ENCODE measurements at places on chromosomes 4 and X.

- DNase-seq: no peak
These were observed 54.5 kb downstream of the TKTL2 start for GRCh38 chr4:163419074-163419473.

- DNase-seq: no peak
These were observed 71.4 kb upstream of the ETNPPL start for GRCh38 chr4:108834166-108834834.

- DNase-seq: no peak
These were observed 168.2 kb downstream of the ZNF518B start for GRCh38 chr4:10288830-10289537.

GRCh38 chrX:15373976-15374375, 10.2 kb downstream of the VEGFD start:
- no peak for DNase-seq

- DNase-seq: no peak
These were observed 33.5 kb downstream of the NYX start for GRCh38 chrX:41480508-41481260.

GRCh38 chr4:86326400-86326799, 33.5 kb downstream of the MAPK10 start:
- no peak for DNase-seq

DNA sequence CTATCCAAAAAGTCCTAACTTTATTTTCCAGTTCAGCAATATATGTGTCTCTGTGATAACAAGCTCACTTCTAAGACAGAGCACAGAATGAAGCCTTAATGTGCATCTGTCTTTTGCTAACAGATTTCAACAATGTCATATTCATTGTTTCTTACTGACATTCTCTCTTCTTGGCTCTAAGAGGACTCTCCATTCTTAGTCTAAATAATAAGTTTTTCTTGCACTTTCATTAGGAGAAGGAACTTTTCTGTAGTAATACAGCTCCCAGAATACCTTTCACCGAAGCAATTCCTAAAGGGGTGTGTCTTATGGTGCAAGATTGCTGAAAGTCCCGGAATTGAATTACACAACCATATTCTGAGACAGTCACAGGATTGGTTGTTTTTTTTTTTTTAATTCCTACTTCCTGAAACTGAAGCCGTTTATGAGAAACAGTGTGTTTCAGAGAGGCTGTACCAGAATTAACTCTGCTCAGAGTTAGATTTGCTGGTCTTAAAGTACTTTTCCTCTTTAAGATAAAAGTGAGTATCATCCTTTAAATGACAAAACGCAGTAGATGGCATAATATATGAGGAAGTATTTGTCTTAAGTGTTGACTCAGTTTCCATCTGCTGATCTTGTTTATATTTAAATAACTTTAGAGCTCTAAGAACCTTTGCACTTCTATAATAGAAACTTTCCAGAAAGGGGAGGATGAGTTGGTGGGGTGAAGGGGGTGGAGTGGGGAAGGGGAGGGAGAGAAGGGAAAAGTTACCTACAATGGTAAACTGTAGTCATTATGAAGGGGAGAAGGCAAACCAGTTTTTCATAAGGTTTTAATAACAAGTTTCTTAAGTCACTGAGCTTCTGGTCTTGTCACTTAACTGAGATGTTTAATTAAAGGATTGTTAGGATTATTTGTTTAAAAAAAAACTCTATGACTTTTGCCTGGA, at the start of gene ALPK1:
Gene ALPK1 (plus strand): TSS at position 421 of the 932 bp plus-strand sequence.
- no peak for DNase-seq

GRCh38 chr4:14184265-14184664, 556.7 kb upstream of the BOD1L1 start:
- no peak for DNase-seq

DNA sequence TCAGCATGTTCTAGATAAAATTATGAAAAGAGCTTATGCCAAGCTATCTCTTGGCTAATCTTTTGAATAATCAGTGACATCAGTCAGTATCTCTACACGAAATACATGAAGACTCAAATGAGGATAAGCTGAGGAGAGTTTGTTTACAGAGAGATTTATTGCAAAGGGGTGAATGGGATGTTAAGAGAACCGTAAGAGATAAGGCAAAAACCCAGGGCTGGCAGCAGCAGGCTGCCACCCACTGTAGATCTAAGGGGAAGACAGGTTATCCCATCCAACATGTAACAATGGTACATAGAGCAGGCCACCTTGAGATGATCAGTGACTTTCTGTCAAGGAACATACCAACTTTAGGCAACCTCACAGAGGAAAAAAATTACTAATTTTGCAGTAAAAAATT, 432.1 kb upstream of the NR3C2 start:
- DNase-seq: no peak

DNA sequence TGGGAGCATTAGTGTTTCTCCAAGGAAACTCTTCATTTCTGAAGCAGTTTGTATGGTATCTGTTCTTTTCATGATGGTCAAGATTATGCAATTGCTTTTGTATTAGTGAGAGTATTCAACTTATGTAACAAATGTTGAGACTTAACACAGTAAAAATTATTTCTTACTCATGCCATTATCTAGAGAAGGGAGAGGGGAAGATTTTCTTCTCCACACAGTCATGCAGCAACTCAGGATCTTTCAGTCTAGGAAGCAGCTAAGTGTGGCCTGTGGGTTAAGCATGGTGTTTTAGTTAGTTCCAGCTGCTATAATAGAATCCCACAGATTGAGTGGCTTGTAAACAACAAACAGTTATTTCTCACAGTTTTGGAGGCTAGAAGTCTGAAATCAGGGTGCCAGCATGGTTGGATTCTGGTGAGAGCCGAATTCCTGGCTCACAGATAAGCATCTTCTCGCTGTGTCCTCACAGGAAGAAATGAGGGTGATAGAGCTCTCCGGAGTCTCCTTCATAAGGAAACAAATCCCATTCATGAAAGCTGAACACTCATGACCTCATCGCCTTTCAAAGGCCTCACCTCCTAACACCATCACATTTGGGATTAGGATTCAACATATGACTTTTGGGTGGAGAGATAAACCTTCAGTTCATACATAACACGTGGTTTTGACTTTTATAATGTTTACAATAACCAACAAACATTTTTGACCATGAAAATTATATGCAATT, 101.2 kb downstream of the FRMPD4 start:
- DNase-seq: no peak

GRCh38 chr4:158775091-158775651, 6.3 kb downstream of the FNIP2 start:
- DNase-seq: no peak

DNA sequence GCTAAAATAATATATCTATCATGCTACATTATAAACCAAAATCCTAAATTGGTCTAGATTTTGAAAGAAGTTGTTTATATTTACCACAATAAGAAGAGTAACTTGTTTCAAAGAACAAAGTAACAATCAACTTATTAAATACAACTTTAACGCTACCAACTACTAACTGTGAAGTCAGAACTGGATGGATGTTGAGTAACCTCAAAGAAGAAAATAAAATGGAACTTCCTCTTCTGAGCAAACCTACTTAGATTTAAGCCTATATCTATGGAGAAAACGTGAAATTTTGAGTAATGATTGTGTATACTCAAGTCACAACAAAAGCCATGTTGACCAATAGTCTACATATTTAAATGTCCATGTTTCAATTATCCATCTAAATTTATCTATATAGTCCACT, 25.7 kb downstream of the SH3RF1 start:
- DNase-seq: no peak
